ENCODE measurements at places on chromosomes 6 and 20. TPM values are rescaled to one million over a fixed set of nuclear protein-coding genes. Genes with fewer than 3 reads are reported as not detected.

The OR2B6 gene
- total RNA-seq = not detected

The SEL1L2 gene
- total RNA-seq = not detected

The SLC52A3 gene
- total RNA-seq = not detected

The LGSN gene
- total RNA-seq = not detected

The ASIP gene
- total RNA-seq = not detected

The LINC00237 gene
- not detected for total RNA-seq

- peak; percentile 74 for DNase-seq
These were observed 45.2 kb upstream of the CTAGE9 start for GRCh38 chr6:131756039-131756438.

DNA sequence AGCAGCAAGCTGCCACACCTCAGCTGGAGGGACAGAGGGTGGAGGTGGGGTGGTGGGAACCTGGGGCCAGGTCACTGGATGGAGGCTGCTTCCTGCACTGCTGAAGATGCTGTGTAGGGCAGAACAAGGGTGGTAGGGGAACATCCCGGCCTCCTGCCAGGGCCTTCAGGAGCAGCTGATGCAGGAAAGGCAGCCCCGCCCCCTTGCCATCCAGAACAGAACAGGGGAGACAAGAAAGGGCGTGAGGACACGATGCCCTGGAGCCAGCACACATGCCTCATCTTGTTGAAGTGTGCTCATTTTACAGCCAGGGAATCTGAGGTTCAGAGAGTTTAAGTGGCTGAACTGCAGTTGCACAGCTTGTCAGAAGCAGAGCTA lies 43.1 kb upstream of the PHACTR3 start:
- no peak for DNase-seq

DNA sequence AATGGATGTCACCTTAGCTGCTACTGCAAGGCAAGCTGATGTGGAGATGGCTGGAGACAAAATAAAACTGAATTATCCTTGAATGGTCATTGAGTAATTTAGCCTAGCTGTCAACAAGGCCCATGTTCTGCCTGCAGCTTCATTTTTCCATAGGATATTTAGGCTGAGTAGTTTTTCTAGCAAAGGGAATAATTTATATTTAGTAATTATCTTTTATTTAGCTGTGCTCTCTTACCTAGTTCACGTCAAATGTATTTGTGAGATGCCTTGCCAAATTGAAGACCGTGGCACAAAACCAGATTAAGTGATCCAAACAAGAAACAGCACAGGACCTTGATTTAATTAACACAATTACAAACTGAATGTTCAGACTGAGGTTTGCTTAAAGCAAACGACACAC lies 77.4 kb upstream of the CEP162 start:
- no peak for DNase-seq

DNA sequence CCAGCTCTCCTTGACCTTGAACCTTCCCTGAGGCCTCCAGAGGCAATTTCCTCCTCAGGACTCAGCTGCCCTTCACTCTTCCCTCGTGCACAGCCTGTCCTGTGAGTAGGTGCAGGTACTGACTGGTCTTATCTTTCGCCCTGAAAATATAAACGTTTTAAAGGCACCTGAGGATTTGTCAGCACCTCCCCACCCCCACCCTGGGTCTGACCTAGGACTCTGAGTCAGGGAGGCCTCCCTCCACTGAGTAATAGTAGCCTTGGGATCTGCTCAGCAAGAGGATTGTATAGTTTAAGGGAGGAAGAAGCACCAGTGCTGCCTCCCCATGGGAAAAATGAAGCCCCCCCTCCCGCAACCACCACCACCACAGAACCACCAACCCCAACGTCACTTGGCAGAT lies 54.6 kb downstream of the PPARD start:
- DNase-seq = peak; percentile 72

DNA sequence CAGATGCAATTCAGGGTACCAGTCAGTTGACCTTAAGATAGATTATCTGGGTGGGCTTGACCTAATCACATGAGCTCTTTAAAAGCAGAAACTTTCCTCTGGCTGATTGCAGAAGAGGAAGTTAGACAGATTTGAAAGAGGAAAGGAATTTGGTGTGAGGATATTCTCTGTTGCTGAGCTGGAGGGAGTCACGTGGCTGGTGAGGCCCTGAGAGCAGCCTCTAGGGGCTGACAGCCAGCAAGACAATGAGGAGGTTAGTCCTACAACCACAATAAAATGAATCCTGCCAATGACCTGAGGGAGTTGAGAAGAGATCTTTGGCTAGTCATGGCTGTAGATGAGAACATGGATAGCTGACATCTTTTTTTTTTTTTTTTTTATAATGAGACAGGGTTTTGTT lies 87.0 kb upstream of the B3GAT2 start:
- DNase-seq = peak; percentile 10

DNA sequence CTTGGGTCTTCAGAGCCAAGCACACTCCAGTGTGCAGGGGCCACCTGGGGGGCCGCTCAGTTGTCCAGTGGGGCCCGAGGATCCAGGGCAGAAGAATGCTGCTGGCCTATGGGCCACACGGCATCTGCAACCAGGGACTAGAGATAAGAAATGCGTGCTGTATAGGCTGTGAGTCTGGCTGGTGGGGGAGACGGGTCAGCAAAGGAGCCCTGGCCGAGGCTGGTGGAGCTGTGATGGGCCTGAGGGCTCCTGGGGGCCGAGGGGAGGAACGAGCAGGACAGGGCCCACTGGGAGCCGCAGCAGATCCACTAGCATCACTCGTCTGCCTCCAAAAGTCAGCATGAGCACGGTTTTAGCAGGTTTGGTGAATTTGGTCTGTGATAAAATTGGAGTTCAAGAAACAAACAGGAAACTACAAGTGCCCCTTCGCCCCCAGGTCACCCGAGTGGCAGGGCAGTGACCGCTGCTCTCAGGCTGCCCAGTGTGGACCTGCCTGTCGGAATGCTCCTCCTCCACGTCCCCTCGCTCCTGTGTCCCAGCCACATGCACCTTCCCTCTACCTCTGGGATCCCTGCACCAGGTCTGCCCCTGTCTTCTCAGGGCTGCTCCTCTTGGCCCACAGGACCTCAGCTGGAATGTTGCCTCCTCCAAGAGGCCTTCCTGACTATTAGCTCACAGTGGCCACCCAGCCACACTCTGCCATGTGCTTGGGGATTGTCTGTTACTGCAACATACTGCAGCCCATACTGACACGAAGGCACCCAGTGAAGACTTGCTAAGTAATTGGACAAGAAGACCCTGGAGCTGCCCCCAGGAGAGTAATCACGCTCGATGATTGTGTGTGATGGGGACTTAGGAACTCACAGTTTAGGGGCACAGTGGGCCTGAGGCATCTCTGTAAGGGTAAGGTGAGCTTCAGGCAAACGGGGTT lies 10.9 kb downstream of the ACSS1 start:
- no peak for DNase-seq

DNA sequence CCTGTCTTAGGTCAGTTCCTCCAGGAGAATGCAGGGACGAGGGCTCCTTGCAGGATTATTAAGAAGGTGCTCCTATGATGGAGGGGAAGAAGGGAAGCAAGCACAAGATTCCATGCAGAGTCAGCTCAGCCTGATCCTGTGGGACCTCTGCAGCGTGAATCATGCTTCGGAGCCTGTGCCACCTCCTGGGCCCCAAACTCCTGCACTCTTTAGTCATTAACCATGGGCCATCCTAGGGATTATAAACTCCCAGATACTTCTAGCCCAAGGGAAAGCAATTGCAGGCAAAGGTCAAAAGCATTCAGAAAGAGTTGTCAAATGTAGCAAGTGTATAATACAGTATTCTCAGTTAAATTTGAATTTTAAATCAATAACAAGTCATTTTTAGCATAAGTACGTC lies 208.7 kb upstream of the PMEPA1 start:
- no peak for DNase-seq

GRCh38 chr6:72653026-72653425 lies 31.2 kb downstream of the KCNQ5 start:
- no peak for DNase-seq

- DNase-seq = peak; percentile 62
These were observed at the start of gene DLL1 for GRCh38 chr6:170290296-170291128. DLL1 (minus strand) TSS chr6:170291078; CDS start chr6:170290139, 939 bp downstream.

Data from RPMI7951 (cell line).